ENCODE measurements at places on chromosomes 3 and 15.
A peak's percentile ranks its signal among the peaks of the same experiment; 100 is the strongest.

GRCh38 chr3:187403768-187404288 lies 35.6 kb downstream of the RTP4 start:
- no peak for DNase-seq

DNA sequence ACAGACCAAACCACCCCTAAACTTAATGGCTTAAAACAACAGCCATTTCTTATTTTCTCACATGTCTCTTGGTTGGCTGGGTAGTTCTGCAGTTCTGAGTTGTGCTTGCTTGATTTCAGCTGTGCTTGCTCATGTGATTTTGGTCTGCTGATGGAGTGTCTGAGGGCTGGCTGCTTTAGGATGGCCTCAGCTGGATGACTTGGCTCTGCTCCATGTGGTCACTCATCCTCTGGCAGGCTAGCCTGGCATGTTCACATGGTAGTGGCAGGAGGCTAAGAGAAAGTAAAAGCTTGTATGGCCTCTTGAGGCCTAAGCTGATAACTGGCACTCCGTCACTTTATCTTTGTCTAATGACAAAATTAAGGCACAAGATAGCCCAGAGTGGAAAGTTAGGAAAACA lies 4.1 kb downstream of the SV2B start:
- no peak for DNase-seq

DNA sequence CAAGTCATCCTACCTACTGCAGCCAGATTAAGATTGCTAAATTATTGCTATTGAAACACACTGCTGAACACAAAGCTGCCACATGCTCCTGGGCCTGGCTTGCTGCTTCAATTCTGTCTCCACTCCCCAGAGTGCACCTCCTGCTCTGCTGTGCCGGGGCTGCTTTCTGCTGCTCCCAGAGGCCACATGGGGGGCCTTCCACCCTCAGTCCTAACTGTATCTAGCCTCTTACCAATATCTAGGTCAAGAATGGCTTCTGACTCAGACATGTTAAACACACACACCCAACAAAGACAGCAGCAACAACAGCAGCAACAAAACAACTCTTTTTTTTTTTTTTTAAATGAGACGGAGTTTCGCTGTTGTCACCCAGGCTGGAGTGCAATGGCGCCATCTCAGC lies 33.0 kb downstream of the MYZAP start:
- no peak for DNase-seq

DNA sequence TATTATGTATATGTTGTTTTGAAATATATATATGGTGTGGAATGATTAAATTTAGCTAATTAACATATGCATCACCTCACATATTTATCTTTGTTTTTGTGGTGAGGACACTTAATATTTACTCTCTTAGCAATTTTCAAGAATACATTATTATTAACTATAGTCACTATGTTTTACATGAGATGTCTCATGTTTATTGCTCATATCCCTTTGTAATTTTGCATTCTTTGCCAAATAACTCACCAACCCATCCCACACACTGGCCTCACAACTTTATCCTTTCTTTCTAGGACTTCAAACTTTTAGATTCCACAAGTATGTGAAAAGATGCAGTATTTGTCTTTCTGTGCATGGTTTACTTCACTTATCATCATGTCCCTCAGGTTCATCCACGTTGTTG lies 950.2 kb upstream of the CADM2 start:
- DNase-seq, result no peak

GRCh38 chr3:174548841-174549623 lies 310.1 kb upstream of the NAALADL2 start:
- no peak for DNase-seq

DNA sequence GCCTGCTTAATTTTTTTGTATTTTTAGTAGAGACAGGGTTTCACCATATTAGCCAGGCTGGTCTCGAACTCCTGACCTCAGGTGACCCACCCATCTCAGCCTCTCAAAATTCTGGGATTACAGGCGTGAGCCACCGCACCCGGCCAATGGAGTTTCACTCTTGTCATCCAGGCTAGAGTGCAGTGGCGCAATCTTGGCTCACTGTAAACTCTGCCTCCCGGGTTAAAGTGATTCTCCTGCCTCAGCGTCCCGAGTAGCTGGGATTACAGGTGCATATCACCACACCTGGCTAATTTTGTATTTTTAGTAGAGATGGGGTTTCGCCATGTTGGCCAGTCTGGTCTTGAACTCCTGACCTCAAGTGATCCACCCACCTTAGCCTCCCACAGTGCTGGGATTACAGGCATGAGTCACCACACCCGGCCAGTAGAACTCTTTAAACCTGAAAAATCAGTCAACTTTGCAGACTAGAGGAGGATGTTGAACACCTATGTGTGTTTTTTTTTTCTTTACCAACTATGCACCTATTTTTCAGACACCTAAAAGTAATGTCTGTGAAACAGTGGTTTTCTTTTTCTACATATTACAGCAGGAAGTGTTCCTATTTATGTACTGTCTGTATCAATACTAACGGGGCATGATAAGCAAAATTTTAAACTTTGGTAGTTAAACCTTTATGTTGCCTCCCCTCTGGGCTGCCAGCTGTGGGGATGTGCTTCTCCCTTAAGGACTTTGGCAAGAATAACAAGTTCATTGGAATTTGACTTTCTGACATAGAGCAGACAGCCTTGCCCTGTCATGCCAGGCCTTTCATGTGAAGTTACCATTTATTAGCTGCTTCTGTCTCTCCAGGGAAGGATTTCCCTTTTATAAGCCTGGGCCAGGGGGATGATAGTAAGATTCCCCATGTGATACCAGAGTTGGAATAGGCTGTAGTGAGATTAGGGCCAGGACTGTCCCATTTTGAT lies 8.1 kb downstream of the ARIH2 start:
- no peak for DNase-seq

- no peak for DNase-seq
Observed at GRCh38 chr15:87866961-87867360, 389.6 kb downstream of the NTRK3 start.

GRCh38 chr3:126852511-126852910 lies 130.4 kb upstream of the PLXNA1 start:
- no peak for DNase-seq

DNA sequence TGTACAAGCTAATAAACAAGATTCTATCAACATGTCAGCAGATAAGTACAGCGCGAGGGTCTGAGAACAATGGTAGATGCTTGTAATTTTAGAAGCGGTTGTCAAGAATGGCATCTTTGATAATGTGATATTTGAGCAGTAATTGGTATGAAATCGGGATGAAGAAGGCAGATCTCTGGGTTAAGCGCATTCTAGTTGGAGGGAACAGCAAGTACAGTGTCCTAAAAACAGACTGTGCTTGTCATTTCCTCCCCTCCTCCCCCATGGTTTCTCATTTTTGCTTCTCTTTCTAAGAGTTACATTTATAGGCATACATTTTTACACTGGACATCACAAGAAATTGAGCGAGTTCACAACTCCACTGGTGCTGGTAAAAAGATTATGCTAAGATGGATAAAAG lies 23.3 kb downstream of the TGFBR2 start:
- no peak for DNase-seq

- DNase-seq, result no peak
Observed at GRCh38 chr15:27677951-27678350, 421.2 kb downstream of the OCA2 start.

GRCh38 chr15:39792025-39792843 lies 9.6 kb upstream of the FSIP1 start:
- no peak for DNase-seq

GRCh38 chr3:151383111-151383510 lies 1.4 kb downstream of the P2RY12 start:
- no peak for DNase-seq

DNA sequence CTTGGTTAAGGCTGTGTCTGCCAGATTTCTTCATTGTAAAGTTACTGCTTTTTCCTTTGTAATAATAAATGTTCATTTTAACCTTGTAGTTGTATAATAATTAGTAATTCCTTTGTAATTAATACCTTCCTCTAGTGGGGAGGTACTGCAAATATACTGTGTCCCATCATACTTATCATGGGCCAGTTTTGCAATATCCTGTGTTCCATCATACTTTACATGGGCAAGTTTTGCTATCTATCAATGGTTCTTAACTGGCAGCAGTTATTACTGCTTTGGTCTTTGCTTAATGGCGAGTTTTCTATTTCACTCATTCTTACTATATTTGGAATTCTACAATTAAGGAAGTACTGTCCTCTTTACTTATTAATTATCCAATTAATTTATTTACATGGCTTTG lies 10.6 kb downstream of the ATP2C1 start:
- DNase-seq, result no peak

- no peak for DNase-seq
Observed at GRCh38 chr3:187406927-187407326, 38.7 kb downstream of the RTP4 start.

- DNase-seq, result no peak
Observed at GRCh38 chr3:24503616-24504113, 9.0 kb upstream of the THRB start.

DNA sequence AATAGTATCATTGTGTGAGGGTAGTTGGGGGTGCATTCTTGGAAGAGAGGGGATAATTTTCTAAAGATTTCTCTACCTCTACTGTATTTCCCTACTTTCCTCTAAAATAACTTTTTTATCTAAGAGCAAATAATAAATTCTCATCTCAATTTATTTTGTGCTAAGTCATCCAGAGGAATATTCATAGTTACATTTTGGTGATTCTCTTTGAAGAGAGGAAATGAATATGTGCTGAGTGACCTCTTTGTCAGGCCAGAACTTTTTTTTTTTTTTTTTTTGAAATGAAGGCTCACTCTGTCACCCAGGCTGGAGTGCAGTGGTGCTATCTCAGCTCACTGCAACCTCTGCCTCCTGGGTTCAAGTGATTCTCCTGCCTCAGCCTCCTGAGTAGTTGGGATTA lies 15.1 kb upstream of the CCDC80 start:
- DNase-seq, result no peak

GRCh38 chr3:167983583-167983982 lies 112.1 kb downstream of the GOLIM4 start:
- DNase-seq, result no peak

DNA sequence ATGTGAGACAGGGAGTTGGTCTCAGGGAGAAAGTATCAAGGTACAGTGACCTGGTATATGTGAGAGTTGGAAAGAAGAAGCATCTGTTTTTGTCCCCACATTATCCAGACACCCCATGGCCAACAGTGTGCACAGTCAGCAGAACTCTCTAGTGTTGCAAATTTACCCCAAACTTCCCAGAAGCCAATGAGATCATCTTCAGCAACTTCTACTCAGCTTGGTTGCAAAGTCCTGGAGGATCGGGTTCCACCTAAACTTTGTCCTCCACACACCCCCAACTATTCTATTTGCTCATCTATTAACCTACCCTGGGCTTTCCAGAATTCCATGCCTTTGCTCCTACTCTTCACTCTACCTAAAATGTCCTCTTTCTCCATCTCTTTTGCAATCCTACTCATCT lies 15.7 kb downstream of the RBSN start:
- no peak for DNase-seq

DNA sequence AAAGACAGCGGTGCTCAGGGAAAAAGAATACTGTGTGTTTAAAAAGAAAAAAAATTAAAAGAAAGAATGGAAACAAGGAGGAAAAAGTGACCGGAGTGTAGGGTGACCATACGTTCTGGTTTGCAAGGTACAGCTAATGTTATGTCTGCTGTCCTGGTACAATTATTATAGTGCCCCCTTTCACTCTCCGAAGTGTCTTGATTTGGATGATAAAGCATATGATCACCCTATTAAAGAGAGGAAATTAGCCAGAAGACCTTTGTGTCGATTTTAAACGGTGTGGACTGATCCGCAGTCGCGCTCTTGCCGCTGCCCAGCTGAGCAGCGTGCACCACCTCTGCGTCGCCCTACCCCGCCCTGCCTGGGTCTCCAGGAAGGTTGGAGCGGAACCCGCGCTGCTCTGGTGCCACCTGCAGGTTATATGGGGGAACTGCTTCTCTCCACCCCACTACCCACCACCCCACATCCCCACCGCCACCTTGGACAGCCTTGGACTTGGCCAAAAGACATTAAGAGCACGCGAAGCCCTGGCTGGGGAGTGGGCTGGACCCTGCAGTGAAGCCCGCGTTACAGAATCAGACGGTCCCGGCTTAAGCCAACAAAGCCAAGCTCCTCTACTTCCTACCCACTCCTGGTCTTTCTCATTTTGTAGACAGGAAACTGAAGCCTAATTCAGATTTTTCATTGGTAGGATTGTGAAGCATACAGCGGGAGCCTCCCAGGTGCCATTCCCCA lies 41.2 kb upstream of the UBE2Q2 start:
- DNase-seq, result peak; percentile 80

DNA sequence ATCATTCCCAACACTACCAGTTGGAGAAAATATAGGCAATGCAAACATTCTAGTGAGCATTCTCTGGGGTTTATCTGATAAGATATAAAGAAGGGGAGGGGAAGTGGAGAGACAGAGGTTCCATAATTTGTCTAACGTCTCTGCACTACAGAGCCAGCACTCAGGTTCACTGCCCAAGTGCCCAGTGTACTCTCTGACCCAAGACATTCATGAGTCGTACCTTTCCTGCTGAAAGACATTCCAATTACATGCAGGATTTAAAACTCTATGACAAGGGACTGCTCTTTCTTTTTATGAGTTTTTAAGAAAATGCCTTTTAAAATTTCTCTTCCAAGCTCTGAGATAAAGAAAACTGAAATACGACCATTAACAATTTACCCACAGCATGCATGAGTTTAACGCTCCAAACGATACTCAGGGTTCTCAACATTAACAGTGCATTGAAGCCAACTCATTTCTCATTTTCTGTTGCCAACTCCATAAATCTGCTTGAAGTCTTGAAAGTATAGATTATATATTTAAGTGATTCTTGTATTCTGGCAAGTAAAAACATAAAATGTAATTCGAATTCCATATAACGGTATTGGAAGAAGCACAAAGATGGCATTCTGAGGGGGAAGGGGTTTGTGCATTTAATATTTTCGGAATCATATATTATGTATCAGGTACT lies 193.4 kb downstream of the SUCLG2 start:
- no peak for DNase-seq

- DNase-seq, result no peak
Observed at GRCh38 chr15:96184297-96184696, 146.2 kb upstream of the NR2F2 start.

DNA sequence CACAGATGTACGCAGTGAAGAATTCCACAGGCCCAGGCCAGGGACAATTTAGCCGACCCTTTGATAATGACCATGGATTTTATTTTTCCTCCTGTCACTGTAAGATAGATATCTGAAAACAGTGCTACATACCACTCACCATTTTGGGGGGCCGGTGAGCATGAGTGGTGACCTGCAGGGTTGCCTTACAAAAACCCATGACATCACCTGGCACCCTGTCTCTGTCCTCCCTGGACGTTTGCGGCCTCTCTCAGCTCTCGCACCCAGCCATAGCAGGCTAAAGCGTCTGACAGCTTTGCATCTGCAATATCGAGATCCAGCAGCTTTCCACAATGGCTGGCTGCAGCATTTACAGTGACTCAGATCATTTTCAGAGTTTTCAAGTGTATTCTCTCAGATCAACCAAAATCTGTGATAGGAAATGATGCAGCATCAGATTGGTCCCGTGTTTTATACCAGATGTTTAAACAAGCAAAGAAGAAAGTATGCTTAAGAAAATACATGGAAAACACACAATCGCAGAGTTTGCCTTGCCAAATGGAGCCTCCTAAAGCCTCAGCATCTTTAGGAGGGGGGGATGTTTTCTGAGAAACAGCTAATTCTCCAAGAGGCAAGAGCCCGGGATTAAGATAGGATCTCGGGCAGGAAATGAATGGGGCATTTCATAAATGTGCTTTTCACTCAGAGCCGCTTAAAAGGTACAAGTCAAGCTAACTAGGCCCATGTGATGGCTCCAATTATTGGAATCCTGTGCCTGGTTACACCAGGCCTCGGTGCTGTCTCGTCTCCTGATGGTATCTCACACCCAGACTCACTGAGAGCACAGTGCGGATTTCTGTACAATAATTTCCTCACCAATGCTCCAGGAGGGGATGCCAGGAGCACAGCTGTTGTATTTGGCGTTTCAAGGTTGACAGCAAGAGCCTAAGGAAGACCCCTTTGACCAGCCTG lies 257.3 kb downstream of the XXYLT1 start:
- DNase-seq, result no peak
